ENCODE measurements at places on chromosomes 7 and 10. TPM values are rescaled to one million over a fixed set of nuclear protein-coding genes. Genes with fewer than 3 reads are reported as not detected.
A peak's percentile ranks its signal among the peaks of the same experiment; 100 is the strongest.

TMEM225B gene
- total RNA-seq = 1.3 TPM

COL1A2 gene
- total RNA-seq = 144 TPM

EIF5AL1 gene
- total RNA-seq = 2.7 TPM

AOAH gene
- total RNA-seq = not detected

CDNF gene
- 0.34 TPM for total RNA-seq

FAM237B gene
- total RNA-seq = not detected

FAM241B gene
- total RNA-seq = 5.2 TPM

- no peaks in the 10 kb centered on the region for H3K36me3 ChIP-seq
- no peak overlapping the region for H3K4me3 ChIP-seq
- DNase-seq = no peak
- no peak overlapping the region for H3K27ac ChIP-seq
Observed at GRCh38 chr10:22489467-22489866, 144.2 kb downstream of the SPAG6 start.

GRCh38 chr10:35351021-35351420 is 14.7 kb downstream of the CCNY start:
- no peaks in the 10 kb centered on the region for H3K27me3 ChIP-seq
- no peak overlapping the region for H3K27ac ChIP-seq

DNA sequence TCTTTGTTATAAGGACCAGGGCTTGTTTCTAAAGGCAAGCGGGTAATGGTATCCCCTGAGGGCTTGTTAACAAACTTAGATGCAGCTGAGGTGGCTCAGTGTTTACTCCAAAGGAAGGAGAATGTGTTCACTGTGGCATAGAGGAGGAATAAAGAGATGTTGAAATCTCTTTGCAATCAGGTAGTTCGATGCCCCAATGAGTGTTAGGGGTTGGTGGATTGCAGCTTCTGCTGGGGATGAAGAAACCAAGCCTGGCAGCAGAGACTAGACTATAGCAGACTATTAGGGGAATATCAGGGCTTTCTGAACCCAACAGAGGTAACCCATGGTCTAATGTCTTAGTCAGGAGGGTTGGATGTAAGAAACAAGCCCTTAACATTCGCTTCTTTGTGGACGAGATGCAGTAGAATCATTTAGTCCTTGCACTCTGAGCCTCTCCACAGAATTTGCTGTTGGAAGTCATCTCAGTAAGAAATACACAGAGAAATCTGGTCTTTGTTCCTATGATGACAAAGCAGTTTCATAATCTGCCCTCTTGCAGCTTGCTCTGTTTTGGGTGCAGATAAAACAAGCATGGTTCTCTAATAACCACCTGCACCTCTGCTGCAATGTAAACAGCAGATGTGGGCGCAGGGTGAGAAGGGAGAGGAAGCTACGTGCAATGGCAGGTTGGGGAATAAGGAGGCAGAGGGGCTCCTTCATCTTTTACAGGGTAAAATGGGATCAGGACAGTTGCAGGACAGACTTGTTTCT is 108.6 kb downstream of the NRF1 start:
- no peak overlapping the region for H3K27ac ChIP-seq
- H3K4me1 ChIP-seq = no peaks in the 10 kb centered on the region
- H3K27me3 ChIP-seq = no peaks in the 10 kb centered on the region
- no peak overlapping the region for H3K4me3 ChIP-seq
- no peak for DNase-seq

- H3K36me3 ChIP-seq = no peaks in the 10 kb centered on the region
- no peaks in the 10 kb centered on the region for H3K27me3 ChIP-seq
- no peak overlapping the region for H3K4me3 ChIP-seq
- no peaks in the 10 kb centered on the region for H3K4me1 ChIP-seq
- H3K27ac ChIP-seq = no peak overlapping the region
Observed at GRCh38 chr10:51145375-51145774, 71.1 kb downstream of the PRKG1 start.

DNA sequence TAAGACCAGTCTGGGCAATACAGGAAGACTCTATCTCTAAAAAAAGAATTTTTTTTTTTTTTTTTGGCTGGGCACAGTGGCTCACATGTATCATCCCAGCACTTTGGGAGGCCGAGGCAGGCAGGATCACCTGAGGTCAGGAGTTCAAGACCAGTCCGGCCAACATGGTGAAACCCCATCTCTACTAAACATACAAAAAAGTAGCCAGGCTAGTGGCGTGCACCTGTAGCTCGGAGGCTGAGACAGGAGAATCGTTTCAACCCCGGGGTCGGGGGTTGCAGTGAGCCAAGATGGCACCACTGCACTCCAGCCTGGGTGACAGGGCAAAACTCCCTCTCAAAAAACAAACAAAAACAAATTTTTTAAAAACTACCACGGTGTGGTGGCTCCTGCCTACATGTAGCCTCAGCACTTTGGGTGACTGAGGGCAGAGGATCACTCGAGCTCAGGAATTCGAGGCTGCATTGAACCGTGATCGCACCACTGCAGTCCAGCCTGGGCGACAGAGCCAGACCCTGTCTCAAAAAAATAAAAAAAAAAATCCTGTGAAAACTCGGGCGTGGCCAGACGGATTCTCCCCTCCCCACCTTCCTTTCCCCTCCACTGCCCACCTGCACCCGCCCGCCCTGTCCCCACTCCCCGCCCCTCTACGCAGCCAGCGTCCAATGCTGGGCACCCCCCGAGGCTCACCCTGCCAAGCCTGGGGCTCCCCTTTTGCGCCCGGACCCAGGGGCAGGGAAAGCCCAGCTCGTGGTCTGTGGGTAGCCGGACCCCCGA is 745 bp upstream of the ORAI2 start:
- H3K4me1 ChIP-seq = peaks cover 33% of the 10 kb centered on the region
- no peak for DNase-seq
- H3K4me3 ChIP-seq = peak overlapping the region; percentile 85
- no peaks in the 10 kb centered on the region for H3K27me3 ChIP-seq
- H3K36me3 ChIP-seq = no peaks in the 10 kb centered on the region

DNA sequence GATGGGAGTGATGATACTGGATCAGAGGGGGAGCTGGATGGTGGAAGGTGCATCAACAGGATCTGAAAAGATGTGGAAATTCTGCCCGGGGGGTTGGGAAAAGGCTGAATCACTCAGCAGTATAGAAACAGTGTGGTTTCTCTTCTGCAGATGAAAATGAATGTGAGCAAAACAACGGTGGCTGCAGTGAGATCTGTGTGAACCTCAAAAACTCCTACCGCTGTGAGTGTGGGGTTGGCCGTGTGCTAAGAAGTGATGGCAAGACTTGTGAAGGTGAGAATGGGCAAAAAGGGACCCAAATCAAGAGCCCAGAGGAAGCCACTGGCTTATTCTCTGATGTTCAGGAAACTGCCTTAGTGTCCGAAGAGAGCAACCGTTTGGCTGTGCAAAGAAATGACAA is 12.9 kb downstream of the OIT3 start:
- DNase-seq = no peak
- H3K4me1 ChIP-seq = no peaks in the 10 kb centered on the region
- H3K27ac ChIP-seq = no peak overlapping the region
- H3K36me3 ChIP-seq = no peaks in the 10 kb centered on the region
- no peaks in the 10 kb centered on the region for H3K27me3 ChIP-seq

DNA sequence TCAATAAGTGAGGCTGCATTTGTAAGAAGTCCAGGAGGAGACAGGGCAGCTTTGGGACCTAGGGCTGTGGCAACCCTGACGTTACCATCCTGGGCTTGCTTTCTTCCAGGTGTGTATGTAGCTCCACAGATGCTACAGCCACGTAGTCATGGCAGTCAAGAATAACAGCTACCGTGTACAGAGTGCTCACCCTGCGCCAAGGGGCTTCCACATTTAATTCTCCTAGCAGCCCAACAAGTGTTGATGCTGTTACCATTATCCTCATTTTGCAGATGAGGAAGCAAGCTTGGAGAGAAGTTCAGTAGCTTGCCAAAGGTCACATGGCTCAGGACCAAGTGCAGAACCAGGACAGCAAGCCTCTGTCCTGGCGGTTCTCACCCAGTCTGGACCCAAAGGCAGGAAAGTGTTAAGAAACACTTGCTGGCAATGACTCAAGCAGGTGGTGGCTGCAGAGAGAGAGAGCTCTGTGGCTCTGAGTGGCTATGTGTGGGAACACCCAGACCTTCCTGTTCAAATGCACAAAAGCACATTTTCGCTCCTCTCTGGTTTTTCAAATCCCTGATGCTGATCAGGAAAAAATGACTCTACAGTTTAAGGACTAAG is 89.8 kb downstream of the CREM start:
- no peaks in the 10 kb centered on the region for H3K36me3 ChIP-seq
- peaks cover 24% of the 10 kb centered on the region for H3K4me1 ChIP-seq
- no peak overlapping the region for H3K4me3 ChIP-seq

DNA sequence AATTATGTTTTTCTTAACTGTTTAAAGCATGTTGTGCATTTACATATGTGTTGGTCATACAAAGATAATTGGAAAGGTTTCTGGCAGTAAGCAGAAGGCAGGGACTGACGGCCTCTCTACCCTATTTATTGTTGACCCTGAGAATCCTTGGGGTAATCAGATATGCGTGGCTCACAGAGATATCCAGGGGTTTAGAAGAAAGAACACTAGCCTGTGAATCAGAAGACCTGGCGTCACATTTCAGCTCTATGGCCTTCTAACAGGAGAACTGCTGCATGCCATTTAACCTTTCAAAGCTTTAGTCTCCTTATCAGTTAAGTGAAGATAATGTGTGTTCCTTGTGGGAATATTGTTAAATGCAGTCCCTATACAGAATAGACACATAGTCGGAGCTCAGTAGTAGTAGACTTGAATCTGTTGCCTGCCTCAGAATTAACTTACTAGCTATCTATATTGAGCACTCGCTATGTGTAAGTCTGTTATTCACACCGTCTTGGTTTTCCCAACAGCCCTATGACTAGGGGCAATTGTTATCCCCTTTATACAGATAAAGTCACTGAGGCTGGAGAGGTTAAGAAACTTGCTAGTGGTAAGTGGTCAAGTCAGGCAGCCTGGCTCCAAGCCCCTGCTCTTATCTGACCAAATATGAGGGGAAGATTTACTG is 129.6 kb upstream of the ANKRD1 start:
- no peak for DNase-seq
- H3K27me3 ChIP-seq = peaks cover 3% of the 10 kb centered on the region
- no peak overlapping the region for H3K4me3 ChIP-seq
- H3K36me3 ChIP-seq = no peaks in the 10 kb centered on the region
- no peaks in the 10 kb centered on the region for H3K4me1 ChIP-seq

- no peak for DNase-seq
- no peak overlapping the region for H3K27ac ChIP-seq
- H3K27me3 ChIP-seq = peaks cover 11% of the 10 kb centered on the region
- H3K4me1 ChIP-seq = peaks cover 6% of the 10 kb centered on the region
- no peaks in the 10 kb centered on the region for H3K36me3 ChIP-seq
Observed at GRCh38 chr10:124387078-124387874, 31.4 kb downstream of the OAT start.
